ENCODE measurements at places on chromosomes 2 and 18.

- no peak for DNase-seq
Observed at GRCh38 chr2:106885971-106886915, at the start of gene ST6GAL2. ST6GAL2 (minus strand) TSS chr2:106886167; CDS start chr2:106843977, 42,190 bp downstream.

GRCh38 chr2:45765728-45766254, 114.3 kb downstream of the PRKCE start:
- no peak for DNase-seq

DNA sequence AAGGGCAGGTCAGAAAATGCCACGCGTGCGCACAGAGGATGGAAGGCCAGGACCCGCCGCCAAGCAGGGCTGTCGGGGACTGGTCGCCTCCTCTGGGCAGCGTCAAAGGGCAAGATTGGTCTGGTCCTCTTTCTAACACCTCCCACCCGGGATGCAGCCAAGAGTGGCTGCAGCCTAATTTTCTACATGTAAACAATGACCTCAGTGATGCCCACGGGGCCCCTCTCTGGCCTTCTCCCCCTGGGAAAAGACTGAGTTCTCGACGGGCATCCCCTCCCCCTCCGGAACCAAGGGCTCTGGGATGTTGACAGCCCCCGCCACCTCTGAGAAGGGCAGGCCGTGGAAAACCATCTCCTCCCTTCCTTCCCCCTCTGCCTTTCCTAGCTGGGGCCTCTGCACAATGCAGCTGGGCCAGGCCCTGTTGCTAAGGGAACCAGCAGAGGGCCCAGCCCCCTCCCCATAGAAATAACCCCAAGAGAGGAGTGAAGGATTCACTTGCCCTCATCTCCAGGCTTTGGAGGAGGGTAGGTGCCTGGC, 80.0 kb upstream of the ZNF532 start:
- DNase-seq, result peak; percentile 95

DNA sequence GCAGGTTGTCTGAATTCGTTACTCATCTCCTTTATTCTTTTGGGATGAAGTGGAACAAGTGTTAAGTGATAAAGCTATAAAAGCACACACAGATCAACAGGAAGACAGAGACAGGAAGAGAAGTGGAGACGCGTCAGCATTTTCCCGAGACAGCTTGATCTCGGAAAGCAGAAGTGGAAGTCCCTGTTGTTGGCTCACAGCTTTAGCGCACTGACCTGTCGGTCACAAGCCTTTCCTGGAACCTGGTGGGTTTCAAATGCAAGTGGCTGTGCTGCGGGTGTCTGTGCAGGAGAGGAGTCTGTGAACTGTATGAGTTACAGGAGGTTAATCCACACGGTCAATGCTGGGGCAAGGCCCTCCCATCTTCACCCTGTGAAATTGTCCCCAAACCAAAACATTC, 116.6 kb upstream of the PELI1 start:
- no peak for DNase-seq

DNA sequence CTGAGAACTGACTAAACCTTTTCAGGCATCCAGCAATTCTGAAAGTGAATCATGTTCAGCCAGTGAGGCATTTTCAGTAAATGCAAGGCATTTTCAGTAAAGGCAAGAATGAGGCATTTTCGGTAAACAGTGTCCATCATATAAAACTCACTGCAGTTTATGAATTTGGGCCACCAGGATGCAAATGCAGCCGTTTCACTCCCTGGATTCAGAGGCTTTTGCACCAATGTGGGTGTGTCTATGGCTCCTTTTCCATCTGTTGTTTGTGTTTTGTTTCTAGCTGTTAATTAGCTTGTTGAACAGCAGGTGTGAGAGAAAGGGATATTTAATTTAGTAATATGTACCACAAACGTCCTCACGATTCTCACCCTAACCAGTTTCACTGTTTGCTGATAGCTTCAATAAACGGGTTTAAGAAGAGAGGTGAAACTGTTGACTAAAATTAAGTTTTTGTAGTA, 116.3 kb upstream of the PGAP1 start:
- DNase-seq, result no peak

GRCh38 chr2:190896477-190896876, 15.9 kb downstream of the GLS start:
- no peak for DNase-seq

DNA sequence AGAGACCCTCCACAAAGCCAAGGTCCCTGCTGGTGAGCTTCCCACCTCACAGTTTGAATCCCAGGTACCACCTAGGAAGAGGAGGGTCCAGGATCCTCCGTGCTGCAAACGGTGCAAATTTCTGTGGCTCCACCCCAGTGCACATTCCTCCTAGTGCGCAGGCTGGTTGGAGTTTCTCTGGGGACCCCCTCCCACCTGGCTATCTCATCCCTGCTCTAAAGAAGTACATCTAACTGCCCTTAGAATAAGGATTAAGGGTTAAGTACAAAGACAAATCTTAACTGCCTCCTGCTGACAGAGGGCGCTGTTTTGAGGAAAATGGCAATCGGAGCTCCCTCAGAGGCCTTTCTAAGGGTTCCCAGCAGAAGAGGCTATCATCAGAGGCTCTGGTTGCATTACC, 109.6 kb upstream of the FSIP2 start:
- DNase-seq, result peak; percentile 36

GRCh38 chr2:69499242-69499641, 62.0 kb upstream of the NFU1 start:
- no peak for DNase-seq

DNA sequence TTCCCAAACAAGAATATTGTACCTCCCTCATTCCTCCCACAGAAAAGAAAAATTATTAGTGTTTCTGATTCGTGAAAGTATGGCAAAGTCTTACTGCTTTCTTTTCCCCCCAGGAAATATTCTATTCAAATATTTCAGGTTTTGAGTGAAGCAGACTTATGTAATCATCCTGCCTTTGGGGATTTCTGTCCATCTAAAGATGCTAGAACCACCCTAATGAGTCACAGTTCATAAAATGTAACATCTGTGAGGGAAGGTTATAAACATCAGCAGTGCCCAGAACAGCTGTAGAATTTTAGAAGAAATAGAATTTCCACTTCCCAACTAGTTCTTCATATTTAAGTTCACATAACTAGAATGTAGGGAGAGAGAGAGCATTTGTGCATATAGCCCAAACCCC, 39.0 kb downstream of the EEF1B2 start:
- no peak for DNase-seq

GRCh38 chr18:50633992-50634391, 74.1 kb downstream of the MAPK4 start:
- DNase-seq, result no peak

- DNase-seq, result peak; percentile 57
Observed at GRCh38 chr2:219713110-219713509, 85.7 kb downstream of the SLC4A3 start.

DNA sequence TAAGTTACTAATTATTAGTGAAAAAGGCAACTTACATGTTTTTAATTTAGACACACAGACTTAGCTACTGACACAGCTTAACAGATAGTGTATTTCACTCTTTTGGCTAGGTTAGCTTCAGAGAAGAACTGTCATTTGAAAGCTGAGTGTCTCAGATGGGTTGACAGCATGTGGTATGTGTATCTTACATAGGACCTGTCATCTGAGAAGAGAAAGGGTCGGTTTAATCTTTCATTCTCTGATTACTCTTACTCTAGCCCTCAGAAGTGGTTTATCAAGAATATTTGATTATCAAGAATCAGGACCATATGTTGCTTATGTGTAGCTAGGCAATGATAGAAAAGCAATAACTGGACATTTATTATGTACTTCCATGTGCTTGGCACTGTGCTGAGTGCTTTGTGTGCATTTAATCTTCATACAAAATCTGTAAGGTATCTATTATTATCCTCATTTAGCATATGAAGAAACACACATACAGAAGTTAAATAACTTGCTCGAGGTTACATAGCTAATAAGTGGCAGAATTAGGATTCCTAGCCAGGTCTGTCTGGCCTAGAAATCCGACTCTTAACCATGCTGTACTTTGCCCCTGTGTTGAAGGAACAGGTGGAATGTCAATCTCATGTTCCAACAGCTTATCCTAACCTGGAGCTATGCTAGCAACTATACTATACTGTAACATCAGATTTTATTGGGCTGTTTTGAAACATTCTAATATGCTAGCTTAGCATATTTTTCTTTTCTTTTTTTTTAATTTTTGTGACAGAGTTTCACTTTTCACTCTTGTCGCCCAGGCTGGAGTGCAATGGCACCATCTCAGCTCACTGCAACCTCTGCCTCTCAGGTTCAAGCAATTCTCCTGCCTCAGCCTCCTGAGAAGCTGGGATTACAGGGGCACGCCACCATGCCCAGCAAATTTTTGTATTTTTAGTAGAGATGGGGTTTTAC, 28.4 kb downstream of the CFLAR start:
- DNase-seq, result no peak

DNA sequence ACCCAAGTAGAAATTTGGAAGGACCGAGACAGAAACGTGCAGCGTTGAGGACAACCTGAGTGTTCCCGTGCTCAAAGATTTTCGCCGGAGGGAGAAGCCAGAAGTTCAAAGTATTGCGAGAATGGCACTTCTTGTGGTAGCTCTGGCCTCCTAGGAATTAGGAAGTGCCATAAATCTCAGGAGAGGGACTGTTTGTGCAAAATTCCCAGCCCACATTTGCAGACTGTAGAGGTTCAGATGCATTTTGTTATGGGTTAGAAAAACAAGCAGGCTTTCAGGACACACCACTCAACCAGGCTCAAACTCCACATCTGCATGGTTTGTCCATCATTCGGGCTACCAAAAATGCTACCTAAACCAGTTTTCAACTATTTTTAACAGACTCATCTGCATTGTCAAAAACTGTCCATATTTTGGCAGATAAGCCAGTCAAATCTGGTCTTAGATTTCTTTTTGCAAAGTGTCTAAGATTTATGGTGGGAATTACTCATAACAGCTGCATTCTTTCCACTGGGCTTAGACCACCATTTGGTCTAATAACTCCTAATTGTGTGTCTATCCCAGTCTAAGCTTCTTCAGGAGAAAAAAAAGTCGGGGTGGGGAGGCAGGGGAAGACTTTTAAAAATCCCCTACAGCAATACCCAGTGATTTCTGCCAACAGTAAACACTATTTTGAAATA, 422.9 kb downstream of the ARHGAP15 start:
- peak; percentile 34 for DNase-seq

DNA sequence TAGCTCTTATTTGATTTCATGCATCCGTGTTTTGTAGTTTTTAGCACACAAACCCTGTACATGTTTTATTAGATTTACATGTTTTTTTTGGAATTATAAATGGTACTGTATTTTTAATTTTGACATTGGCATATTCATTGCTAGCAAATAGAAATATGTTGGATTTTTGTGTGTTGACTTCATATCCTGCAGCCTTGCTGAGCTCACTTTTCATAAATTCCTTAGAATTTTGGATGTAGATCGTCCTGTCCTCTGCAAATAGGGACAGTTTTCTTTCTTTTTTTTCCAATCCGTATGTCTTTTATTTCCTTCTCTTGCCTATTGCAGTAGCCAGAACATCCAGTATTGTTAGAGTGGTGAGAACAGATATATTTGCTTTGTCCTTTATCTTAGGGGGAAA, 46.7 kb upstream of the GPR17 start:
- no peak for DNase-seq

- no peak for DNase-seq
Observed at GRCh38 chr18:58908006-58908405, 43.3 kb downstream of the ZNF532 start.

GRCh38 chr2:158969715-158970240, 1.3 kb downstream of the TANC1 start:
- DNase-seq, result peak; percentile 21

- DNase-seq, result no peak
Observed at GRCh38 chr2:205654878-205655605, 27.3 kb upstream of the NRP2 start.

GRCh38 chr2:101758001-101758400, 60.5 kb downstream of the MAP4K4 start:
- no peak for DNase-seq

- DNase-seq, result no peak
Observed at GRCh38 chr2:231299267-231299666, 96.2 kb upstream of the B3GNT7 start.

DNA sequence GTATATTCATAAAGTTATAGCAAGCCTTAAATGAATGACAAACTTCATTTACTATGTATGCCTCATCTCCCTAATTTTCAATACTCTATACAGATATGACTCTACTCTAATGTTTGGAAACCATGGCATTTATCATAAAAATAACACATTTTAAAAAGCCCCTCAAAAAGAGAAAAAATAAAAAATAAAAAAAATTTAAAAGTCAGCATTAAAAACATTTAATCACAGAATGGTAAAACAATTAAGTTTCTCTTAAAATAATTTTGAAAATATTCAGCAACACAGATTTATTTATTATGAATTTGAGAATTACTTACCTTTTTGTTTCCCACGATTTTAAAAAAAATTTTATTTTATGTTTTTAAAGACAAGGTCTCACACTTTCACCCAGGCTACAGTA, 65.0 kb upstream of the CDKL4 start:
- no peak for DNase-seq

DNA sequence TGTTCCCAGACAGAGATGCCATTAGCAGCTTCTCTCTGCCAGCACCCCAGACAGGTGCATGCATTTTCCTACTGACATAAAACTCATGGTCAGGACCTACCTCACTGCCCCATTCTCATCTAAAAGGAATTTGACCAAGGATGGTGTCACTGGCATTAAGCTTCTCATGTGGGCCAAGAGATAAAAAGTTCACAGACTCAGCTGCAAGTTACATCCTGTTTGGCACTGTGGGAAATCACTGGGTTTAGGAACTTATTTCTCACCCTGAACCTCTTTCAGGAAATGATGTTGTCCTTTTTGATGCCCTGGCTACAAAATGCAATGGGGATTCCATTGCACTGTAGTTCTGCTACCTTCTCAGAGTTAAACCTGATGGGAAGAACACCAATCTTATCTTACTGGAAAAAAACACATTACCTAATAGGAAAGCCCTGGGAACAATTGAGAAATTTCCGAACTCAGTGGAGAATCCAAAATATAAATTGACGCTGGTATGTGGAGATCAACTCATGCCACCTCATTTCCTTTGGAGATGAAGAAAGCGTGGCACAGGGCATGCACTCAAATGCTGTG, 252.1 kb upstream of the COPS8 start:
- DNase-seq, result no peak

- DNase-seq, result no peak
Observed at GRCh38 chr2:164922134-164922533, 33.2 kb downstream of the SLC38A11 start.

- DNase-seq, result no peak
Observed at GRCh38 chr2:188937228-188938220, 36.6 kb upstream of the COL3A1 start.
